Stimulated activated CD4-positive, alpha-beta T cell treated with anti-CD3 and anti-CD28 coated beads, Interleukin-12 subunit alpha, Interleukin-12 subunit beta, amount 100 ng/mL, for 4 hours (primary cell): ENCODE measurements at places on chromosomes 4 and X.

DNA sequence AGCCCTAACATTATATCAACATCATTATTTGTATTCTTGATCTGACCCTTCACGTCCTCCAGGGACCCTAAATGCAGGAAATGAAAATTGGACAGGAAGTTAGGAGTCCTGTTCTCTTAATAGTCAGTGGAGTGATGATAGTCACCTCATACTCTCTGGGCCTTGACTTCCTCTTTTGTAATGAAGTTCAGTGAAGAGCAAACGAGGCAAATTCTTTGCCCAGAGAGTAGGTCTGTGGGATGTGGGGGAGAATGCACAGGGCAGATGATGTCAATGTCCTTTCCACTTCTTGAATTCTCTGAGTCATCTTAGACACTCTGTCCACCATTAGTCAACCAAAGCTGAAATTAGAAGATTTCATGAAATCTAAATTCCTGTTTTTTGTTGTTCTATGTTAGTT lies 17.1 kb upstream of the GPRIN3 start:
- DNase-seq, result no peak

- DNase-seq, result peak; percentile 30
Measured at GRCh38 chr4:153114771-153115321, 89.4 kb upstream of the TRIM2 start.

DNA sequence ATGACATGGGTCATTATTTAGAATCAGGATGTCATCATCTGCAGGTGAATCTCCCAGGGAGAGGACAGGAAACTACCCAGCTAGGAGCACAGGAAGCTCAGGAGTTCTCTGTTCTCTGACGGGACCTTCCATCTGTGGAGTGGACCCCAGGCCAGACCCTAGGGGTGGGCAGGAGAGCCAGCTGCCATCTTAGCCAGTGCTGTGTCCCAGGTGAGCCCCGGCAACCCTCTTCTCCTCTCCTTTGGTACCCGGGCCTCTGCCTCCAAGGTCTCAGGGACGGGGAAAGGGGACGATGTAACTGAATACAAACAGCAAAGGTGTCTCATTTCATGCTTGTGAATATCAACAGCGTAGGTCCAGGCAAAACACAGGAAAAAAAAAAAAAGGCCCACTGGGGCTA lies 48.5 kb downstream of the C4orf50 start:
- DNase-seq, result no peak

DNA sequence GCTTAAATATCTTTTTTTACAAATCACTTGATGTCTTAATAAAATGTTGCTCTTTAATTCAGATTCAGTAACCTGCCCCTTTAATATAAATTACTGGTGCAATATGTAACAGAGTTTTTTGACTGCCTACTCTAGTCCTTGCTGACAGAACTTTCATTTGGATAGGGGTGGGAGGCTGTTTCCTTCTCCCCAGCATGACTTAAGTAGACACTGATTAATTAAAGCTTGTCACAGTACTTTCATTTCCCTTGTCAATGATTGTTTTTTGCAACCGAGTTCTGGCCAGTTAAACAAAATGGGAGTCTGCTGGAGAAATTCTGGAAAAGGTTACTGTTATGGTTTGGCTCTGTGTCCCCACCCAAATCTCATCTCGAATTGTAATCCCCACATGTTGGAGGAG lies 37.3 kb upstream of the BBS12 start:
- DNase-seq, result no peak

GRCh38 chrX:107205770-107206696 lies at the start of the genes DNAAF6 and NUP62CL:
Gene DNAAF6 (plus strand): TSS chrX:107206611. CDS start chrX:107212876, 6,265 bp downstream.
Gene NUP62CL (minus strand): TSS chrX:107206433. CDS start chrX:107175146, 31,287 bp downstream.
- peak; percentile 51 for DNase-seq

- no peak for DNase-seq
Measured at GRCh38 chrX:72142094-72142793, 10.5 kb upstream of the RTL5 start.

- DNase-seq, result no peak
Measured at GRCh38 chrX:104695593-104695992, 129.6 kb downstream of the IL1RAPL2 start.

GRCh38 chrX:43643662-43644061 lies 12.4 kb upstream of the MAOA start:
- no peak for DNase-seq

GRCh38 chrX:77276742-77277141 lies 170.4 kb upstream of the FGF16 start:
- no peak for DNase-seq

GRCh38 chrX:24982306-24982965 lies 33.3 kb downstream of the ARX start:
- no peak for DNase-seq

DNA sequence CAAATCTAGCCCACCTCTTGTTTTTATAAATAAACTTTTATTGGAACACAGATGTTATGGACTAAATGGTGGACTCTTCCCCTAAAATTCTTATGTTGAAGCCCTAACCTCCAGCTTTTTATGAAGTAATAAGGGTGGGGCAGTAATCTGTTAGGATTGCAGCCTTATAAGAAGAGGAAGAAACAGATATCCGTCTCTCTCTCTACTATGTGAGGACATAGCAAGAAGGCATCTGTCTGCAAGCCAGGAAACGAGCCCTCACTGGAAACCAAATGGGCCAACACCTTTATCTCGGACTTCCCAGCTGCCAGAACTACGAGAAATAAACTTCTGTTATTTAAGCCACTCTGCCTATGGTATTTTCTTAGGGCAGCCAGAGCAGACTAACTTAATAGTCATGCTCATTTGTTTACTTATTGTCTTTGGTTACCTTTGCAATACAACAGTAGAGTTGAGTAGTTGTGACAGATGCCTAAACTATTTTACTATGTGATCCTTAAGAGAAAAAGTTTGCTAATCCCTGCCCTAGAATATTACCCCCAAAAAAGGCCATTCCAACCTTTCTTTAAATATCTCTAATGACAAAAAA lies 67.4 kb downstream of the MANBA start:
- no peak for DNase-seq

DNA sequence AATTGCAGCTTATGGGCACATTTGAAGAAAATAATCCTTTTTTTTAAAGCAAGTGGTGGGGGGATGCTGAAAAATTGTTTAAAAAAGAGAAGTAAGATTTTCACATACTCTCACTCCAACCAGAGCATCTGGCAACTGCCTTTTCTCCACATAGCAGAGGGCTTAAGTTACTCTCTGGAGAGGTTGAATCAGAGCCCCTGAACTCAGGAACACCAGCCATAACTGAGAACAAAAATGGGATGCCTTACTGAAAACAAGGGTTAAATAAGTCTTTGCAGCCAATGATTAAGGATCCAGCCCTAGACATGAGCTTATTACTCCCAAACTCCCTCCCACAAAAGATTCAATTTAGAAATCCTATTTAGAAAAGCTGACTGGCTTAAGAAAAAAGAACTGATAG lies 27.5 kb downstream of the CASK start:
- no peak for DNase-seq

GRCh38 chrX:150202641-150203247 lies 160.4 kb upstream of the MAMLD1 start:
- DNase-seq, result no peak

- peak; percentile 29 for DNase-seq
Measured at GRCh38 chr4:48041535-48042137, 25.1 kb downstream of the NIPAL1 start.

DNA sequence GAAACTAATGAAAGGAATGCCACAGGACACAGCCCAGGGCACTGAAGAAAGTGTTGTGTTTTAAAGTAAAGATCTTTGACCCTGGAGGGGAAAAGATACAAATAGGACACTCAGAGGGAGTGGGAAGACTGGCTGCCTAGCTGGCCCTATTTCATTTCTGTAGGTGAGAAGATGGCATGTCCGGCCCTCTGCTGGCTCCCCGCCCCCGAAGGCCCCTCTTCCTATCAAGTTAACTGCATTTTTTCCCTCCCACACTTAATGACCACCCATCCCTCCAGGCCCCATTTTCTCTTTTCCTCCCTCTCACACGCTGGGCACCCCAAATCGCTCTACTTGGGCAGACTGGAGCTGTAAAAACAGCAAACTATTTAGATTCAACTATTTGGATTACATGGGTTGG lies 5.5 kb upstream of the TRIM75 start:
- no peak for DNase-seq

GRCh38 chrX:117743469-117744251 lies 372.9 kb downstream of the KLHL13 start:
- no peak for DNase-seq

DNA sequence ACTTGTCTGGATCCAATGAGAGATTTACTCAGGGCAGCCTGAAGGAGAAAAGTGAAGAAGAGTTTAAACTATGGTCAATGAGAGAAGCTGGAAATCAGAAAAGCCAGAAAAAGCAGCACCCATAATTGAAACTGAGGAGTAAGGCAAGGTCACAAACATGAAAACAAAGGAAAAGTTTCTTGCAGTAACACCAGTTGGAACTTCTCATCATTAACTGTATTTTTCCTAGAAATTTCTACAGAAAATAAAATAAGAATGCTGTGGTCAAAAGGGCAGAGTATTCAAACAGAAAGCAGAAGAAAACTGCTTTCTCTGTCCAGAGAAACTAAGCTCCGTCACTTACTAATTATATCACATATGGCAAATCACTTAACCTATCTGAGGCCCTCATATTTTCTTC lies 102.2 kb downstream of the OR13H1 start:
- DNase-seq, result no peak

DNA sequence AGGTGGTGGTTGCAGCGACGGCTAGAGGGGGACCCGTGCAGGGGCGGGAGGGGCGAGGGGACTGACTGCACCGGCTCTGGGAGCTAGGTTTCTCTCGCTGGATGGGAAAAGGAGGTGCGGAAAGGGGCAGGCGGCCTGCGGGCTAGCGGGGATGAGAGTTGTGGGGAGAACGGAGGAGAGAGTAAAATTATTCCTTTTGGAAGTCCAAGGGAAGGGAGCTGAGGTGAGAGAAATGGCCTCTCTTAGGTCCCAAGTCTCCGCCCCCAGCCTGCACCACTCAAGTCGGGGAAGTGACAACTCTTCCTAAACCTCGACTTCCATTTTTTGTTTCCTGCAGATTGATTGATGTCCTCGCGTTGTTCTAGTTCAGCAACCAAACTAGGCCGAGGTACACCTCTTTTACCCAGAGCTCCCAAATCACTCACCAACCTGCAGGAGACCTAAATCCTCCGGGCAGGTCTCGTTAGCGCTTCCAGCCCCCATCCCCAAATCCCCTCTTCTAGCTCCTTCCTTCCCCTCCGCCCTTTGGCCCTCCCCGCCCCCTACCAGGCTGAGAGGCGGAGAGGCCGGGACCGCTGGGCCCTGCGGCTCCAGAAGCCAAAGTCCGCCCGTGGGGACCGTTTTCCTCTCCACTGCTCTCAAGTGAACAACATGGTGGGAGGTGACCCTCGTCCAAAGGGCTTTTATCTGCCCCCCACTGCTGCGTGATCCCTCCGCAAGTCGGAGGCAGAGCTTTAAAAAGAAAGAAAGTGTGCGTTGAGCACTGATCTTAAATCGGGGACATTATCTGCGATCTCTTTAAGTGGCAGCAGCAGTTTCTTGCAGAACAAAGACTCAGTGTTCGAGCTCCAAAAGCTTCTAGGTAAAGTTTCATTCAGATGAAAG lies 7.3 kb downstream of the PITX2 start:
- no peak for DNase-seq

DNA sequence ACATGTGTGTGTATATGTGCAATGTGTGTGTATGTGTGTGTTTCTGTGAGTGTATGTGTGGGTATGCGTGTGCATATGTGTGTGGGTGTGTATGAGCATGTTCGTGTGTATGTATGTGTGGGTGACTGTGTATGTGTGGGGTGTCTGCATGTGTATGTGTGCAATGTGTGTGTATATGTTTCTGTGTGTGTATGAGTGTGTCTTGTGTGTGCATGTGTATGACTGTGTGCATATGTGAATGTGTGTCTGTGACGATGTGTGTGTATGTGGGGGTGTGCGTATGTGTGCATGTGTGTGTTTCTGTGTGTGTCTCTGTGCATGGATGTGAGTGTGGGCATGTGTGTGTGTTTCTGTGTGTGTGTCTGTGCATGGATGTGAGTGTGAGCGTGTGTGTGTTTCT lies 4.2 kb upstream of the ATP2B3 start:
- DNase-seq, result no peak

DNA sequence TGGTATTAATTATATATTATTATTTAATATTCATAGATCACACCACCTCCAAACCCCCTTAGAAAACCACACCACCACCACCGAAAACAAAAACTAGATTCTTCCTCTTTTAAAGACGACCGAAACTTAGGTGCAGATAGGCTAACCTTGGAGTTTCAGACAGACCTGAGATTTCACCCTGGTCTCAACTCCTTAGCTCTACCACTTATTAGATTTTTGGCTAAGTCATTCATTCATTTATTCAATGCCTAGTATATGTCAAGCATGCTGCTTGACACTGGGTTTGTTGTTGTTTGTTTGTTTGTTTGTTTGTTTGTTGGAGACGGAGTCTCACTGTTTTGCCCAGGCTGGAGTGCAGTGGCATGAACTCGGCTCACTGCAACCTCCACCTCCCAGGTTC lies 9.5 kb upstream of the BMP2K start:
- DNase-seq, result no peak

- no peak for DNase-seq
Measured at GRCh38 chrX:13128104-13128503, 83.7 kb upstream of the FAM9C start.

DNA sequence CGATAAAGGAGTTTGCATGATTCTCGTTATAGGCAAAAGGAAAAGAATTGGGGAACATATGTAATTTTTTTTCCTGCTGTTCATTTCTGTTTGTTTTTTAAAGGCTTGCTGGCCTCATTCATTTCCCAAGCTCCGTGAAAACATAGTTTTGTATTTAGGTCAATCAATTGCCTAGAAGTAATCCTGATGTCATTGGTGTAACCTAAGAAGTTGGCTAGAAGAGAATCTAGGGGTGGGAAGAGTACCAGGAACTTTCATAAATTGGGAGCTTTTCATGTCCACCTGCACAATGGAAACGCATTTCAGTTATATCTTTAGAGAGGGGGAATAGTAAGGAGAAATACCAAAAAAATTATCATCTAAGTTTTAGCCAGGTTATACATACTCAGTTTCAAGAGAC lies 3.8 kb downstream of the RAPGEF2 start:
- no peak for DNase-seq

DNA sequence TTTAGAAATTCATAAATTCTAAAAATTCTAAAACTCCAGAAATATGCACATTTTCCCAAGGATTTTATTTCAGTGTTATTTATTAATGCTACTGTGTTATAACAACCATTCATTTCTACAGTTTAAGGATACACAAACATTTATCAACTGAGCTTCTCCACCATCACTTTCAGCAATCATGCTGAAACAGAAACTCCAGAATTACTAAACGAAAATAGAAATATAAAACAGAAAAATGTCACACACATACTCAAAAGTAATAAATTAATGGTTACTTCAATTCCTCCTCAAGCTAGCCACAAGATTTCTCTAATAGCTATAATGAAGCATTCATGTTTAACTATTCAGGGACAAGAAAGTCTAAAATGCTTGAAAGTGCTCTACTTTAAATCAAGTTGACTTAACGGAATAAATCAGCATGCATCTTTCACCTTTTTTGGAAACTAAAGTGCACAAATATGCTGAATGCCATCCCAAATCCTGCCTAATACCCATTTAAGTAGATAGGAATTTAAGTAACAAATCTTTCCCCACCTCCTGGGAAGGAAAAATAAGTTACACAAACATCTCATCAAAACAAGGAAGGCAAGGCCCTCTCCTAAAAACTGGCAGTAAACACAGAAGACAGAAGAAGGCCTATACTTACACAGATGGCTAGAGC lies 563 bp downstream of the FAM13A start:
- DNase-seq, result no peak

GRCh38 chrX:55867181-55867651 lies 149.7 kb downstream of the RRAGB start:
- DNase-seq, result no peak
